Sciatic nerve (tissue), 2 donors: ENCODE measurements at places on chromosomes 16 and 17. TPM values are rescaled to one million over a fixed set of nuclear protein-coding genes. Genes with fewer than 3 reads are reported as not detected.

Gene MYADML2
- total RNA-seq, result not detected

Gene CCDC144A
- 4.5 TPM for total RNA-seq

Gene MAPT
- total RNA-seq, result 4.8 TPM

Gene NPIPB6
- 8.5 TPM for total RNA-seq

Gene SPATA32
- total RNA-seq, result not detected

Gene TRAF7
- 44.8 TPM for total RNA-seq

Gene PRR35
- total RNA-seq, result not detected

Gene MMP2
- total RNA-seq, result 193 TPM

Gene SP6
- total RNA-seq, result 0.62 TPM

Gene CES2
- total RNA-seq, result 27.8 TPM

Gene HBQ1
- total RNA-seq, result 3.2 TPM

Gene CARD14
- 0.49 TPM for total RNA-seq

Gene GSDMA
- total RNA-seq, result 1.5 TPM

Gene EZH1
- total RNA-seq, result 105 TPM

Gene LITAFD
- total RNA-seq, result not detected

Gene CDRT15
- not detected for total RNA-seq

Gene KRTAP4-6
- total RNA-seq, result not detected

Gene SLC5A10
- total RNA-seq, result not detected

Gene SCGB1C2
- not detected for total RNA-seq

Gene TOM1L2
- total RNA-seq, result 144 TPM

Gene SHISA9
- total RNA-seq, result 3.8 TPM

Gene RUNDC3A
- total RNA-seq, result 2.9 TPM

Gene IKZF3
- 2.6 TPM for total RNA-seq

Gene CCL7
- total RNA-seq, result 1.6 TPM

Gene CD79B
- total RNA-seq, result 5.3 TPM
